ENCODE measurements at places on chromosomes 4 and X.

- DNase-seq = no peak
These were observed 14.1 kb downstream of the CD99 start for GRCh38 chrX:2705046-2705832.

DNA sequence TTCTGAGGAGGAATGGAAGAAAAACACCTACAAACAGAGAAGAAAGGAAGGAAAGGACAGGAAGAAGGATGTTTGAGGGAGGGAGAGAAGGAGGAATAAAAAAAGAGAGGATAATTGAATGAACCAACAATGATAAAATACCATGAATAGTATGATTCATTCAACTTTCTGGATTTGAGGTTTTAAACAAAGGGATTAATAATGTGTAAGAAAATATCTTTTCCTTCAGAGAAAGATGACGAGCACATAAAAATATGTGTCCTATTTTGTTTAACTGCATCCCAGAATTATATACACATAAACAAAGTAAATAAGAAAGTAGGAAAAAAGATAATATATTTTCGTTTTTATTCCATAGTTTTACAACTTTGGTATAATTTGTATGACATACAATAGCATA lies 1380.4 kb downstream of the STIM2 start:
- DNase-seq = no peak

DNA sequence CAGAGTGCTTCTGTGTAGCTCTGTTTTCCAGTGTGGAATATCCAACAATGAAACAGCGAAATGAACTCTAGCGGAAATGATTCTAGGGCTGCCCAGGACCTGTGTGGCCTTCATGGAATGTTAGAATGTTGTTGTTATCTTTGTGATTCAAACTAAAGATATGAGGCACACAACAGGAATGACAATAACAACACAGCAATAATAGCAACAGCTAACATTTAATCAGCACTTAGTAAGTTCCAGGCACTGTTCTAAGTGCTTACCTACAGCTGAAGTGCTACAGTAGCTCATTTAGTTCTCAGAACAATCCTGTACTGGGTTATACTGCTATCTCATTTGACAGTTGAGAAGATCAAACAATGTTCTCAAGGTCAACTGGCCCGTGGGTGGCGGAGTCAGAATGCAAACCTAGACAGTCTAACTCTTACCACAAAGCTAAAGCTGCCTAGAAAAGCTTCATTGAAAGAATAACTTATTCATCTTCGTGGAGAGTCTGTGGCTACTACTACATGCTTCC lies 63.7 kb downstream of the MAML3 start:
- DNase-seq = no peak

DNA sequence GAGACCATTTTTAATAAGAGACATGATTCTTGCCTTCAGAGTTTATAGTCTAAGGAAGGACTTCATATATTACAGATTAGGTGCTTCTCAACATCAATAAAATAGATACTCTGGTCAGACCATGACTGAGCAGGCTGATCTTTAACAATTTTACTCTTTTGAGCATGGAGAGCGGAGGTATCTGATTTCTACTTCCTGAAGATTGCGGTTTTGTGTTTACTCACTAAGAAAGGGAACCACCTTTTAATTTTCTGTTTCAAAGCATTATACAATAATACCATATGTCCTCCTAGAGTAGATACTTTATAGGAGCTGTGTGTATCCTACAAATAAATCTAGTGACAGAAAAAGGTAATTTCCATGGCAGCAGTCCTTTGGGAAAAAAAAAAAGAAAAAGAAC lies 12.5 kb downstream of the MORC4 start:
- DNase-seq = no peak

DNA sequence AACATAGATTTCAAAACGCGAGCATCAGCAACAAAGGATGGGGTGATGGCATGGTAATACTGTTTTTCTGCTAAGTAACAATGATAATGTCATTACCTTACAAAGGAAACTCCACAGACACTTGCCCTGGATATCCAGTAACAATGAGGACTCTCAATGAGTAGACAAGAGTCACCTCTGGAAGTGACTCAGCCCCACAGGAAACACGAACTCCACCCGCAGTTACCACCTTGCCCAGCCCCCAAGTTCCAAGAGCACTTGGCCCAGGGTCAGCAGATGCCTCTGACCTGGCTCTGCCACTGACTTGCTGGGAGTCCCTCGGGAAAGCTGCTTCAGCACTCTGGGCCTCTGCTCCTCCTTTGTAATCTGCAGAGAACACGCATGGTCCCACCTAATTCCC lies 110.3 kb upstream of the MAP3K15 start:
- no peak for DNase-seq

- DNase-seq = no peak
These were observed 845 bp downstream of the ZAR1 start for GRCh38 chr4:48490680-48491513.

DNA sequence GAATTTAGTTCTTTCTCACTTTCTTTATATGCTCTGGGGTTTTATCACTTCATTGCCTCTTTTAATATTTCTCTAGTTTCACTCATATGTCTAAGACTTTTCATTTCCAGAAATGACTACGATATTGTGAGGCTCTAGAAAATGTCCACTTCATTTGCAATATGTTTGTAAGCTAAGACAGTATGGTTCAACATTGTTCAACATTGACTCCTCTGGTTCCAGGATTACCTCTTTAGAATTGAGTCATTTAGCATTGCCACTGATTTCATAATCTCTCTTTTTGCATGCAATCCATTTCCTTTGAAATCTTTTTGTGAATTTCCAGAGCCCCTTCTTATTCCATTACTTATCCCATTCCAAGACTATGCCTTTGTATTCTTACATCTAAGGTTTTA lies 32.3 kb downstream of the BBS12 start:
- no peak for DNase-seq

DNA sequence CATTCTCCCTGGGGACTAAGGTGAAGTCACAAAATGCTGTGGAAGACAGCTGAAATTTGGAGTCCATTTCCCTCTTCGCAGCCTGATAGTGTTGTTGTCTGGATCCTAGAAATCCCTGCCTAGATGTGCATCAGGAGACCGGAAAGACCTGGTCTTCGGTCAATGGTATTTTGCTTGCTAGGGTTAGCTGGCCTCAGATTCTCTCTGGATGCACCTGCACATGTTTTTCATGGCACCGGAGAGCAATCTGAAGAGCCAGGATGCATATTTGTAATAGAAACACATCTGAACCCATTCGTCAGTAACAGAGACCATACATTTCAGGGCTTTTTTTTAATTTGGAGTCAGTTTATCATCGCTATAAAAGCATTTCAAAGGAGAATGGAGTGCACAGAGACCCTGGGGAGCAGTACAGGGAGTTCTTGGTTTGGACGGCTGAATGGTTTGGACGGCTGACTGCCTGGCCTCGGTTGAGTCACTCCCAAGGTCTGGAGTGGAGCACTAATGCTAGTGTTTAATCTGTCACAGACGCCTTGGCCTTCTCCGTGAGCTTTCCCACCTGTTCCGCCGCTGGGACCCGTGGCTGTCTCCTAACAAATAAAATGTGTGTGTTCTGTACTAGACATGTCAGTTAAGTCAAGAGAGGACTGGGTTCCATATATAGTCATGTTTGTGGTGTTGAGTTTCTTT lies 7.5 kb upstream of the PDLIM3 start:
- DNase-seq = no peak

- DNase-seq = no peak
These were observed 1698.4 kb upstream of the PCDH10 start for GRCh38 chr4:131450572-131451209.

GRCh38 chr4:145784036-145784435 lies 104.1 kb downstream of the C4orf51 start:
- DNase-seq = no peak

DNA sequence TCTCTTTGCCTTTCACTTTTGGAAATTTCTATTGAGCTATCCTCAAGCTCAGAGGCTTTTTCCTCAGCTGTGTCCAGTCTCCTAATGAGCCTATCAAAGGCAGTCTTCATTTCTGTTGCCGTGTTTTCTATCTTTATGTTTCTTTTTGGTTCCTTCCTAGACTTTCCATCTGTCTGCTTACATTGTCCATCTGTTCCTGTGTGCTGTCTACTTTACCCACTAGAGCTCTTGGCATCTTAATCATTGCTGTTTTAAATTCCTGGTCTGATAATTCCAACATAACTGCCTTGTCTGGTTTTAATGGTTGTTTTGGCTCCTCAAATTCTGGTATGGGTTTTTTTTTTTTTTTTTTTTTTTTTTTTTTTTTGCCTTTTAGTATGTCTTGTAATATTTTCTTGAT lies 9.3 kb upstream of the PDE6B start:
- DNase-seq = no peak

DNA sequence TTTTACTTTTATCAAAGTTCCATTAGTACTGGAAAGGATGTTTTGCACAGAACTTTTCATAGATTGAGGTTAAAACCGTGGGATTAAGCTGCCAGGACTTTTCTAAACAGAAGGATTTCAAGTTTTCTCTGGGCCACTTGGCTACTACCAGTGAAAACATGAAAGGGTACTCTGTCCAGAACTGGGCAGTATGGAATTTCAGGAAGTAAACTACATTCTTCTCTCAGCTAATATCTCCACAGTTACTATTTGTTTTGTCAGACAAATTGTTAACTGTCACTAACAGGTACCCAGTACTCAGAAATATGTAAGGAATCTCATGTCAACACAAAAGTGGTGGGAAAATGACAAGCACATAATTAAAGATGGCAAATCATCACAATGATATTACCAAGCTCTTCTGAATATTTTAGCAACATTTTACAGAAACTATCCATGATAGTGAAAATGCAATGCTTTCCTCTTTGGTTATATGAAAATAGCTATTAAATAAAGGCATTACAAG lies 454.4 kb downstream of the C4orf33 start:
- no peak for DNase-seq

GRCh38 chrX:9394212-9394611 lies 70.6 kb upstream of the TBL1X start:
- no peak for DNase-seq

DNA sequence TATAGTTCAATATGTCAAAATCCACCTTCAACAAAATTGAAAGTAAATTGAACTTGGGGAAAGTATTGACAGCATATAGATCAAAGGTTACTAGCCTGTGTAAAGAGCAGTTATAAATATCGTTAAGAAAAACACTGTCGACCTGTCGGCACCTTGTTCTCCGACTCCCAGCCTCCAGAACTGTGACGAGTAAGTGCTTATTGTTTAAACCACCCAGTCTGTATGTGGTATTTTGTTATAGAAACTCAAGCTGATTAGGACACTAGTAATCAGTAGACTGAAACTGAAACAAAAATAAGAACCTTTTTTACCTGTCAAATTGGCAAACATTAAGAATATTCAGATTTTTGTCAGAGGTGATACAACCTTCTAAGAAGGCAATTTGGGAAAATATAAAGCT lies 17.0 kb downstream of the HTT start:
- no peak for DNase-seq

DNA sequence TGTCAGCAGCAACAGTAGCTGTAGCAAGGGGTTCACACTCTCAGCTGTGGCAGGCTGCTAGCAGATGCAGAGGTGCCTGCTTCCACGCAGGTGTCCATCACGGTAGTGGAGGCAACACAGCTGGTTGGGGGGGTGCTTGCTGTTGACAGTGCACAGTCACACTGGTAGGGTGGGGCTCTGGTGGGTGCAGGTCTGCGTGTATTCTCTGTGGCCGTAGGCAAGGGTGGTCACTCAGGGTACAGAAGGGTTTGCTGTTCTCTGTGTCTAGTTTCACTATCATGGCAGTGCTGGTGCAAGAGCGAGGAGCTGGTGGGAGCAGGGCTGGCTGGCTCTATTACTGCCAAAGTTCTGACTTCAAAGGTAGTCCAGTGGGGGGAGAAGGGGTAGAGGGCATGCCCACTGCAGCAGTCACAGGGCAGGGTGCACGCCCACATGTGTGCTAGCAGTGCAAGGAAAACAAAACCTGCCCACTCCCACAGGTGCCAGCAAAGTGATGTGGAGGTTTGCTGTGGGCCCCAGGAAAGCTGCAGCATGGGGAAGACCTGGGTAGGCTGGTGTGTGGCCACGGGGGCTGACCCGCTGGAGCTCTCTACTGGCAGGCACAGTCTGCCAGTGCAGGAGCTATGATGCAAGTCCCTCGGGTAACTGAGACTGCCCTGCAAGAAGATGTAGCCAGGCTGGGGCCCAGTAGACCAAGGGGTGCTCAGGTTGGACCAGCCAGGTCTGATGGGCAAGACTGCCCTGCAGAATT lies 21.6 kb upstream of the WDR17 start:
- DNase-seq = no peak

Measured in stimulated activated CD8-positive, alpha-beta memory T cell treated with anti-CD3 and anti-CD28 coated beads, Interleukin-4, amount 100 ng/mL, for 1 hour (primary cell).